ENCODE measurements at places on chromosomes 6 and 20.

DNA sequence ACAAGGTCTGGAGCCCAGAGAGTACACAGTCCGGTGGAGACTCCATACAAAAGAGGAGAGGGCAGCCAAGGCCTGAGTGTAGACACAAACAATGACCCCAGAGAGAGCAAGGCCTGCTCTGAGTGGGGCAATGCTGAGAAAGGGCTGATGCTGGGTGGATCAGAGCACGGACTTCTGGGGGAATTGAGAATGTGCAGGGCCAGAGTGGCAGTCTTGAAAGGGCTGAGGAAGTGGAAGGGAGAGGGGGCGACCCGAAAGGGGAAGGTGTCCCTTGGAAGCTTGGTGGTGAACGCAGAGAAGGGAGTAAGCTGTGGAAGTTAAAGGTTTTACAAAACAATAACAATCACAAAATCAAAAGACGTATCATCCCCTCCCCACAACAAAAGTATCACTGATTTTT is 12.0 kb upstream of the GRM4 start:
- DNase-seq, result no peak

DNA sequence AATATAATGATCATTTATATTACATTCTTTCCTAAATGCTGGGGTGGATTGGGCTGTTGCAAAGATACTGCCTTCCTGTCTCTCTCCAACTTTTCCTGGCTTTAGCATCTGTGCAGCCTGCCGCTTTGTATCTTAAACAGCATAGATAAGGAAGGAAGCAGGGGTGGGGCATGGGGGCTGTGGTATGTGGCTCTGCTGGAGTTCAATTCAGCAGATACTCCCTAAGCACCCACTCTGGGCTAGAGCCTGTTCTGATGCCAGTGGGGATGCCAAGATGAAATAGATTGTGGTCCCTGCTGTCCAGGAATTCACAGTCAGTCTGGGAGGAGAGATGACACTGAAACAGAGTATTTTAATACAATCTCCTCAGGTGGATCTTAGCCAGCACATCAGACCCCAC is 56.8 kb downstream of the EIF2S2 start:
- no peak for DNase-seq

DNA sequence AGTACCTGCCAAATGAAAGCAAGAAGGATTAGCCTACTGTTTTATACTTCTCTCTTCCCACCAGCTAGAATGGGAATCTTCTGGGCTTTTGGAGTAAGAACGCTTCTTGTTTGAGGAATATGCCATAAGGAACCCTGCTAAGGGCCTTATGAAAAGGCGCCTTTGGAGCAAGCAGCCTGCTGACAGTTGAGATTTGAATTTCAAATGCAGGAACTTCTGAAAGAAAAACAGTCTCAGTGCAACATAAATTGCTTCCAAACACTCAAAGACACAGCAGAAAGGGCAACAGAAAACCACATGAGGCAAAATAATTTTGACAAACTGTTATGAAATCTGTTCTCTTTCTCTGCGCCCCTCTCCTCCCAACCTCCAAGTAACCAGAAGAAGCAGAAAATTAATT is 149.4 kb upstream of the B3GAT2 start:
- no peak for DNase-seq

GRCh38 chr6:34615574-34616226 is 59.6 kb upstream of the SPDEF start:
- no peak for DNase-seq

DNA sequence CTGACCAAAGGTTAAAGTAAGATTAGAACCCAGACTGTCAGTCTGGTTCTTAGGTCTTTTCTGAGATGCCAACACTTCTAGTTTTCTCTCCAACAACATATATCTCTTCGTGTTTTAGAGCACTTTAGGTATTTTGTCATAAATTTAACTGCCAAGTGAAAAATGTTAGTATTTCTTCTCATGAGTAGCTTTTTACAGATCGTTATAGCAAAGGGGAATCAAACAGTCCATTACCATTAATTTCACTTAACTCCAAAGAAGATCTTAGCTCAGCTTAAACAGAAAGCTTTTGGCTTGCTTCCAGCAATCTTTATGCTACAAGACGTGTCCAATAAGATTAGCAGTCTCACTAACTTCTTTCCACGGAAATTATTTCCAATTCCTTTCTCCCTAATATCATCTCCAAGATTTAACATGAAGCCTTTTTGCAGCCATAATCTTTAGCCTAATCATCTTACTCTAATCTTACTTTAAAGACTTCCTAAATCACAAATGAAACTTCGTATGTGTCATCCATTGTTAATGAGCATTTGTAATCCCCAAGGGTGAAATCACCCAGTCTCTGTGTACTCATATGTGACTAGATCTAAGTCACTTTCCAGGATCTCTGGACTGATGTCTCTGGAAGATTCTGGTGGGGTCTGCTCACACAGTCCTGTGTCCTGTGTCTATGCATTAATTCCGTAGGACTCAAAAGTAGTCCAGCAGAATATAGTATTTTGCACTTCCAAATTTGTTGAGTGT is 38.7 kb downstream of the MOXD1 start:
- DNase-seq, result no peak

- DNase-seq, result no peak
These were observed 255.1 kb upstream of the KCNG1 start for GRCh38 chr20:51277961-51278360.

DNA sequence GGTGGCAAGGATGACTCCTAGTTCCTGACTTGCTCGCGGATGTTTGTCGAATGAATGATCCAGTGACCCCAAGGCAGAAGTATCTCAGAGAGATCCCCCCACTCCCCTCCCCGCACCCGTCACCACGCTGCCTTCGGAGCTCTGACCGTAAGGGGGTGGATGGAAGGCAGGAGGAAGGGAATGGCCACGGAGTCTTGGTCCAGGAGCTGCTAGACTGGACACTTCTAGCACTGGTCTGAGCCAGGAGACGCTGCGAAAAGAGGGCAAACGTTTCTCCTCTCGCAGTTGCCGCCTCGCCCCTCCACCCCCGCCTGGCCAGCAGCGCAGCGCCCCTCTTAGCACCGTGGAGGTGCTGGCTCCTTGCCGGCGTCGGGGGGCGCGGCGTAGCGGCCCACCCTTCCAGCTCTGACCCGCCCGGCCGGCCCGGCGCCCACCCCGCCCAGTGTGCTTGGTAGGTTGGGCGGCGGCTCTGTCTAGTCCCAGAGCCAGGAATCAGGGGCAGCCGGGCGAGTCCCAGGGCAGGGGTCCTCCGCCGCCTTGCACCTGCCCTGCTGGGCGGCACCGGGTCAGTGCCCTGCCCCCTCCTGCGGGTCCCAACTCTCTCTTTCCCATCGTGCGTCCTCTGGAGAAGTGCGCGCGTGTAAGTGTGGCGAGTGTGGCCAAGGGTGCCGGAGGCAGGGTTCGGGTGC is 2.4 kb upstream of the DBNDD2 start:
- DNase-seq, result peak; percentile 22

DNA sequence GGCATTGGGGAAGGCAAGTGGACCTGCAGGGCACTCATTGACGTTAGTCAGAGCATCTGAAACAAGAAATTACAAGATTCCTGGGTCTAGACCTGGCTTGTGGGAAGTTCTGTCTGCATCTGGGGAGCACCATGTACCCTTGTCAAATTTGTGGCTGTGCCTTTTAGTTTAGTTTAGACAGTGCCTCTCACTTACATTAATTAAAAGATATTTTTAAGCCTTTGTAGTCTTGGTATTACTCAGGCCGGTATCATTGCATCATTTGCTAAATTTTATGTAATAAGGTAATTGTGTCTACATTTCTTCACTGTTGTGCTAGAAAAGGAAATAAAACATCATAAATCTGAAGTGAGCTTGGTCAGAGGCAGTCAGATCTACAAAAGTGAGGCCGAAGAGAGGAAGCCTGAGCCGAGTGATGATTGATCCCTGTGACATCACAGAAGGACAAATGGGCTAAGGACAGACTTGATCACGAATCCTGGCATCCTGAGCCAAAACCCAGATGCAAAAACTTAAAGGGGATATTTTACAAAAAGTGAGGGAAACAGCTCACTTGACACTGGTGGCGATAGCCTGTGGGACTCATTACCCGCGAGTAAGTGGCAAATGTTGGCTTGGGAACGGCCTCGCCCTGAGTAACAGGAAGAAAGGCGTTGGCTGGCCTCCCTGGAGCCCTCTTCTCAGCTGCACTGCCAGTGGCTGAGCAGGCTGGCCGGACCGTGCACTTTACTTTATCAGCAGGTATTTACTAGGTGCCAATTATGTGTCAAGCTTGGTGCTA is 106.5 kb downstream of the TCP11 start:
- no peak for DNase-seq

- no peak for DNase-seq
These were observed 384.5 kb upstream of the CDH4 start for GRCh38 chr20:60867589-60867988.

GRCh38 chr6:24915641-24916040 is 20.1 kb downstream of the RIPOR2 start:
- no peak for DNase-seq

DNA sequence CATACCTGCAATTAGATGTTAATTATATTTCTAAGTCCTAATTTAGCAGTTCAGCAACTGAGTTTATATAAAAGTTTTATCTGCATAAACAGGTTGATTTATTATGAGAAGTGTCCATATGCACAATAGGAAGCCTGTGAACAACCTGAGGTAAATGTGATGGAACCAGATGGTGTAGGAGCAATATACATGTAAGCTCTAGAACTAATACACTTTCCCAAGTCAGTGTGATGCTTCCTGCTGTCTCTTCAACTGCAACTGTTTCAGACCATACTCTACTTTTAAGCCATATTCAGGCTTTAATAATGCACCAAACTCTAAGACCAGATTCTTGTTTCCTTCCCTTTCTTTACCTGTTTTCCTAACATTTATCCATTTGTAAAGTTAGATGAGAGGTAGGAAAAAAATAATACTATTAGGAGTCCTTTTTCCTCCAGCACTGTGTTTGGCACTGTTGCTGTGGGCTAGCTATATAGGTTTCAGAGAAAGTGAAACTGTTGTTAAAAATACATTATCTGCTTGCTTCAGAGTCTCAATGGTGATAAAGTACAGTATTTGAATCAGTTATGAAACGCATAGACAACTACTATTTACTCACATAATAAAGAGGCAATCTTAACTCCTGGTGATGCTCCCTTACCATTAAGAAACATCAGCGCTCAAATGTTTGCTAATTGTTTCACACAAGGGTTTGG is 1009.3 kb downstream of the GRIK2 start:
- DNase-seq, result no peak

- no peak for DNase-seq
These were observed 9.7 kb downstream of the MSH5 start for GRCh38 chr6:31749301-31750036.

GRCh38 chr6:46452312-46452917 is 38.8 kb downstream of the RCAN2 start:
- no peak for DNase-seq

Measured in GM10248 (cell line).